IMR-90 (cell line): ENCODE measurements at places on chromosomes 6 and 20. TPM values are rescaled to one million over a fixed set of nuclear protein-coding genes. Genes with fewer than 3 reads are reported as not detected.

GRCh38 chr6:9789201-9789600 lies 625.7 kb downstream of the TFAP2A start:
- peak; percentile 66 for DNase-seq

SCUBE3 gene
- 19.9 and 21.1 TPM in 2 replicates for total RNA-seq

GRCh38 chr6:52904562-52905279 lies 4.8 kb downstream of the GSTA3 start:
- DNase-seq = no peak

DNA sequence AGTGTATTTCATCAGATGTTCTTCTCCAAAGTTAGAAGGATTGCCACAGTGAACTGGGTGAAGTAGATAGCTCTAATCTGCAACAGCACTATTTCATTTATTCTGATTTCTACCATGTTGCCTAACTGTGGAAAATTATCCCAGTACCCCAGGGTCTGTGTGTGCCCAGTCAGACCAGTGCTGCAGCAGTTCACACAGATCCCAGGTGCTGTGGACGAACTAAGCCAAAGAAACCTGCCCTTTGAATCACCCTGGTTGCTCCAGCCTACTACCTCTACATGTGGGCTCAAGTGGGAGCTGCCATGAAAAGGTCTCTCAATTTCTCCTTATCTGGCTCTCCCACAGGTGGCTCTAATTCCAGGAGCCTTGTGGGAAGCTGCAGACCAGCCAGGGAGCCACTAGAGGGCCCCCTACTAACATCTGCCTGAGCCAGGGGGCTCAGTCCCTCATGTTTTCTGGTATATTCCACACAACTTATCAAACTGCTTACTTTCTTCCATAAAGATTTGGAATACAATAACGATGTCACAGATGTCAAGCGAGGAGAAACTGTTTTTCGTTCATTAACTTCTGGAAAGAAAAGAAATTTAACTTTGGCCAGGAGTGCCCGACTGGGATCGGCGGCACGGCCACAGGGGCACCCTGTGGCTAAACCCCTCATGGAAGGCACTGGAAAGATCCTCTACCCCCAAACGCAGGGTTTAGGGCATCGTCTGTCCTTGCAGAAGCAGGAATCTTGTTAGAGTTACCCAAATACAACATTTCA lies 31.6 kb upstream of the LY86 start:
- peak; percentile 5 for DNase-seq

- no peak for DNase-seq
Measured at GRCh38 chr20:36130390-36130789, 24.1 kb upstream of the EPB41L1 start.

CRISP2 gene
- not detected in 2 replicates for total RNA-seq

DNA sequence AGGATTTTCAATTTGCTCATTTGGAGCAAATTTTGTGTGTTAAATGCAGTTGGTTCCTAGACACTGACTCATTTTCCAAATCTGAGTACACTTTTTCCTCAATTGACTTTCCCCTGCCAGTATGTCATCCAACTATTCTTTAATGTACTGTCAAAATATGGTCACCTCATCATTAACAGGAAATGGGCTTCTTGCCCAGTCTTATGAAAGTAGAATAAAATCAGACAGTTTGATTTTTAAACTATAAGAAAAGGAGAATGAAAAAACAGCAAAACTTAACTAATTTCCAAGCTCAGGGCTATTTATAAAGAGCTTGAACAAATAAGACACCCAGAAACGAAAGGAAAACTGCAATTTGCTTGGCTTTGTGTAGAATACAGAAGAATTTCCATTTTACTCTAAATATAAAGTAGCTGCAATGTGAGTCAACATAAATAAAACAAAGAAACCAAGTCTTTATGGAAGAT lies 43.7 kb upstream of the RAB23 start:
- DNase-seq = peak; percentile 72

PTCHD4 gene
- total RNA-seq = 0.72 and 1.1 TPM in 2 replicates

DNA sequence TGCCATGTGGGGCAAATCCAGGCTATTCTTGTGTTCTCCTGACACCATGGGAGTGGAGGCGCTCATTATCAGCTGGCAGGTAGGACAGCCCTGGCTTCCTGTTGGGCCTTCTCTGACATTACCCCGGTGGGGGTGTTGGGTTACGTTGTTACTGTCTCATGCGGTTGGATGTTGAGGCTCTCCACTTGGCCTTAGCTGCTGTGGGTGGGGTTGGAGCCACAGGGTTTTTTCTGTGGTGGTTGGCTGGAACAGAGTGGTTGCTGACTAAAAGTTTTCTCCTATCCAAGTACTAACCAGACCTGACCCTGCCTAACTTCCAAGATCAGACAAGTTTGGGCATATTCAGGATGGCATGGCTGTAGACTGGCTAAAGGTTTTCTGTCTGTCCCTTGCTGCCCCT lies 20.2 kb downstream of the RIPK1 start:
- peak; percentile 11 for DNase-seq

DNA sequence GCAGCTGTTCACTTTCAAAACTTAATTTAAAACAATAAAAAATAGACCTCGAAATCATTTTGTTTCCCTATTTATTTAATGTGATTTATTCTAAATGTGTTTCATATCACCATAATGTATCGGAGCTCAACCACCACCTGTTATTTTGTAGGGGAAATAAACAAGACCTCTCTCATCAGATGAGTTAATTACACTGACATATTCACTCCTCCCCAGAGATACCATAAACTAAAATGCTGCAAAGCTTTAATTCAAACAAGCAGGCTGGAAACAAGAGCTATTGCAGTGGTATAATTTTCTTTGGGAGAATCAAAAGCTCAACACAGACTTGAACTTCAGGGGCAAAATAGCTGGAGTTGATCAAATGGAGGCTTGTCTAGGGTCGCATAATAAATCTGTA lies 303.5 kb upstream of the TSHZ2 start:
- no peak for DNase-seq

PRKN gene
- 0.18 and 0.28 TPM in 2 replicates for total RNA-seq

AGPAT1 gene
- 27.2 TPM in 2 replicates for total RNA-seq

CDC40 gene
- 16.8 and 26.7 TPM in 2 replicates for total RNA-seq

- peak; percentile 62 for DNase-seq
Measured at GRCh38 chr6:136822046-136822375, 381 bp upstream of the PEX7 start.

GRCh38 chr6:100721256-100721655 lies 159.9 kb downstream of the ASCC3 start:
- DNase-seq = peak; percentile 9

C6orf52 gene
- not detected in 2 replicates for total RNA-seq

DNA sequence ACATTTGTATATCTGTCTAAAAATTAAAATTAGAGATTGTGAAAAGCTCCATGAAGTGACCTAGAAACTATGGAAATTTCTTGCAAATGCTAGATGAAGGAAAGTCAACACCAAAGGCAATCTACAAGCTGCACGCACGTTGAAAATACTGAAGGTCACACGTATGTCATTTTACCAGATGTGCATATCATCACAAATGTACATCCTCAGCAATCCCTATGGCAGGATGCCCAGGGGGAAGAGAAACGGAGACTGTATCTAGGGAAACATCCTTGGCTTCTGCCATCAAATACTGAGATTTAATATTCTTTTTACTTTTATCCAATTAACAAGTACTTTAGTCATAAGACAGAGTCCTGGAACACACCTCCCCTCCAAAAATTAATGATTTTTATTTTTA lies 672.0 kb downstream of the RNF144B start:
- DNase-seq = no peak

SEL1L2 gene
- not detected in 2 replicates for total RNA-seq

FERMT1 gene
- total RNA-seq = 1.7 and 2.3 TPM in 2 replicates

GRCh38 chr20:17710379-17711266 lies 10.9 kb downstream of the BANF2 start:
- DNase-seq = peak; percentile 34

DNA sequence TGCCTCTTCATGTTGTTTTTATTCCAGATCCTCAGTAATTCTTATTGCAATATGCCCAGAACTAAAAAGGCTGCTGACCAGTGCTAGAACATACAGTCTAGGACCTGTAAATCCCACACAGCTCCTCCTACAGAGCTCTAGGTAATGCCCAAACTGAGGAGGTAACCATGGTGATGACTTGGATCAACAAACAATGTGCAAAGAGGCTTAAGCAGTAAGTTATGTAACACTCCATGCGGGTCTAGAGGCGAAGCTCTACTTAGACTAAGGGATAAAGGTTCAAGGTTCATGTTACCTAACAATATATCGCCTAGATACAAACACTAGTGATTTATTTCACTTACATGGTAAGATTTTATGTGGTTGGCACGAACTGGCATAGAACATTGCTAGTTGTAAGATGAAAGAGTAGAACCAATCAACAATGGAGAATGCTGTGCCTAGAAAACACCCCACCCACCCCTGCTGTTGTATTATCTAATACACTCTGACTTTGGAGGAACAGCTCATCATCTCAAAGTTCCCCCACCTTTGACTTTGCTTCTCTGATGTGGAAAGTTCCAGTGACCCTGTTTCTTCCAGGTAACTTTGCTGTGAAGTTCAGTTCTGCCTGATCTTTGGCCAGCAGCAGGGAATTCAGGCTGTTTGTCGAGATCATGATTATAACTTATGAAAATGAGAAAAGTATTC lies 242.4 kb downstream of the ALDH8A1 start:
- DNase-seq = peak; percentile 66

DNA sequence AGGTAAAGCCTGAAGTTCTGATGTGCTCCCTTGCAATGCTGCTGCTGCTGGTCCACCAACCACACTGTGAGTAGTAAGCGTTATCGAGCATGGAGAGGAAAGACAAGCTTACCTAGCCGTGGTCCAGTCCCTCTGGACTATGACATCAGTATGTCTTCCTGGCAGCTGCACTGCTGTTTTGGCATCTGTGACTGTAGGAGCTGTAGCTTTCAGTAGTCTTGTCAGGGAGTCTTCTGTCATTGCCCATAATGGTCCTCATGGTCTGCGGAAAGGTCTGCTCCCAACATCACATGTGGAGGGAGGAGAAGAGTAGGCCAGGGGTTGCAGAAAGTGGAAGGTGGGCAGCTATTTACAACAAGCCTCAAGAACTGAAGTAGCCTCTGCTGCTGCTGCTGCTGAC lies 26.8 kb upstream of the TMEM217 start:
- no peak for DNase-seq

- DNase-seq = no peak
Measured at GRCh38 chr6:110549277-110549676, 72.9 kb upstream of the SLC22A16 start.

DNA sequence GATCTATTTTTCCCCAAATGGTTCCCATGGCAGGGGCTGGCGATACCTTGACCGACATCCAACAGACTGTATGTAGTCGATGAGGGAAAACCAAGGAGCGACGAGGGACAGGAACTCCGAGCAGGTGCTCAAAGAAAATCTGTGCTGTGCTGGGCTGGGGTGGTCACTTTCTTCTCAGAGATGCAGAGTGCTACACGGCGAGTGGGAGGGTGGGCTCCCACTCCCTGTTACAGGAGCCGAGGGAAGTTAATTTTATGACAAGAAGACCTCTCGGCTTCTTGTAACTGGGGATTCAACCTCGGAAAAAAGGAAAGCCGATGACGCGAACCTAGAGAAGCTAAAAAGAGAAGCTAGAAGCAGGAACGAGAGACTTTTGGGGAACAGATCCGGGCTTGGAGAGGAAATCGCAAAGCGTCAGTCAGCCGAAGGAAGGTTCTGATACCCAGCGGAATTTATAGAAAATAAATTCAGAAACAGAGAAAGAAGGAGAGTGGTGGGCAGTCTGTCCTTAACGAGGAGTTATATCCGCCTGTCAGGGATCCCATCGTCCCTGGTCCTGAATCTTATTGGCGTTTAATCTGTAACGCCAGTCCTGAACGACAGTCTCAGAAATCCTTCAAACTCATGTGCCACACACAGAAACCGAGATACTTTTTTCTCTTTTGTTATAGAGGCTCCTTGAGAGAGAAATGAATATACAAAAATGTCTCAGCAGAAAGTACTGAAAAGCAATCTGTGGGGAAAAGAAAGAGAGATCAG lies 84.6 kb upstream of the ZNF322 start:
- no peak for DNase-seq

MEP1A gene
- total RNA-seq = not detected in 2 replicates

GRCh38 chr20:43159994-43160393 lies 29.7 kb downstream of the PTPRT start:
- no peak for DNase-seq

DNA sequence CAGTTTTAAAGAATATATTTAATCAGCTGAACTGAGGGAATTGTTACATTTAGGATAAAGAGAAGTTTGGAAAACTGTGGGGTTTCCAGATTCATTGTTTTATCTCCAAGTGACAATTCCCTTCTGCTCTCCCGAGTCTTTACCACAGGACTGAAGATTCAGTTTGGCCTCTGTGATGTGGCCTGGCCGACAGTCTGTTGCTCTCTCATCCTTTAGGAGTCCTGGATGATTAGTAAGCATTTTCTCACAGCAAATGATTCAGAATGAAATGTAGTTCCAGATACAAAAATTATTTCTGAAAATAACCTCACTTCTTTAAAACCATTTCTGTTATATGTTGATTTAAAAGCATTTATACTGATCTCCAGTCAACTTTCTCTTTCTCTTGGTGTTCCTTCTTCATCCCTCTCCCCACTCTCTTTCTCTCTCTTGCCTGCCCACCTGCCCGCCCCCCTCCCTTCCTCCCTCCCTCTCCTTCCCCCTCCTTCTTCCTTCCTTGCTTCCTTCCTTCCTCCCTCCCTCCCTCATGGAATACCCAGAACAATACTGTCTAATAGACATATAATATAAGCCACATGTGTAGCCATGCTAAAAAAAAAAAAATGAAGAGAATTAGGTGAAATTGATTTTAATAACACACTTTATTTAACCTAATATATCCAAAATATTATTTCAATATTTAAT lies 254.9 kb downstream of the PRL start:
- peak; percentile 81 for DNase-seq

- DNase-seq = no peak
Measured at GRCh38 chr6:118097576-118097975, 190.5 kb downstream of the SLC35F1 start.

DNA sequence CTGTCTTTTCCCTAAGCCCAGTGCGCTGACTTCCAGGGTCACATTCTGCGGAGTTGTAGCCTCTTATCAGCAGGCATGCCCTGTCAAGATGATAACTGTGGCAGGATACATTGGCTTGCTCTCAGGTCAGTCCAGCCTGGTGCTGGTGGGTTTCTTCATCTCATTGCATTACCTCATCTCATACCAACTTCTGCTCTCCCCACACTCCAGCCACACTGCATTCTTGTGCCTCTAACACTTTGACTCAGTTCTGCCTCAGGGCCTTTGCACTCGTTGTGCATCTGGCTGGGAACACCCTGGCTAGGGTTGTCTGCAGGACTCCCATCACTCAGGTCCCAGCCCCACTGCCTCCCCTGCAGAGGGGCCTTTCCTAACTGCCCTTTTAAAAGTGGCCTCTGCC lies 110.3 kb upstream of the BACH2 start:
- peak; percentile 29 for DNase-seq

NRN1 gene
- total RNA-seq = 0.28 TPM in 1 of 2 replicates, not detected in the other
